Body of pancreas (tissue), 4 donors: ENCODE measurements at places on chromosomes 16 and 17.

DNA sequence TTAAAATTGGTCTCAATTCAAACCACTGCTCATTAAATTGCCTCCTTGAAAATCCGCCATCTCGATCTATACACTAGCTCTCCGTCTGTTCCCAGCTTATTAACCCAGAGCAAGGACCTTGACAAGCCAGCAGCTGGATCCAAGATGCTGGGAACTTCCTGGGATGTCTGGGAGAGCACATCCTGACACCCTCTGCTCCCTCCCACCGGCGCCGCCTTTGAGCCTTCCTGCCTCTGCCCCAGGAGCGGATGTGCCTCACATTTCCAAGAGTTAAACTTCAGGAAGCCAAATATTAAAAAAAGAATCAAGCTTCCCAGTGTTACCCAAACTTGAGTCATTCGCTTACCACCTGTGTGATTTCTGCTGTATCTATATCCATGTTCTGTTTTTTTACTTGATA, 107.9 kb downstream of the HAPSTR1 start:
- DNase-seq: no peak

GRCh38 chr16:57184887-57185445, 873 bp downstream of the PSME3IP1 start:
- no peak for DNase-seq

GRCh38 chr17:80191192-80191591, 21.4 kb downstream of the CARD14 start:
- no peak for DNase-seq

DNA sequence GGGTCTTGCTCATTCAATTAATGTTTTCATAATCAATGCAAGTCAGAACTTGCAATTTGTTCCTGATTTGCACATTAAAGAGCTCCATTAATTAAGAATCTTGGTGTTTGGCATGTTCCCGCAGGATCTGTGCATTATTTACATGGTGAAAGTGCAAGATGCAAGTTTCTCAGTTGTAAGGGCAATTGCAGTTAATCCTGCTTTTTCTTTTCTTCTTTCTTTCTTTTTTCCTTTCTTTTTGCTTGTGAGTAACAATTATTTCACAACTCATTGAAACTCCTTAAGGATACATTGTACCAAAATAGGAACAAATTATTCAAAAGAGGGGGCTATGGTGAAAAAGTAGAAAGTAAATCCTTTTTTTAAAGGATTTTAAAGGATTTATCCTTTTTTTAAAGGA, 24.2 kb downstream of the AATF start:
- DNase-seq: no peak

DNA sequence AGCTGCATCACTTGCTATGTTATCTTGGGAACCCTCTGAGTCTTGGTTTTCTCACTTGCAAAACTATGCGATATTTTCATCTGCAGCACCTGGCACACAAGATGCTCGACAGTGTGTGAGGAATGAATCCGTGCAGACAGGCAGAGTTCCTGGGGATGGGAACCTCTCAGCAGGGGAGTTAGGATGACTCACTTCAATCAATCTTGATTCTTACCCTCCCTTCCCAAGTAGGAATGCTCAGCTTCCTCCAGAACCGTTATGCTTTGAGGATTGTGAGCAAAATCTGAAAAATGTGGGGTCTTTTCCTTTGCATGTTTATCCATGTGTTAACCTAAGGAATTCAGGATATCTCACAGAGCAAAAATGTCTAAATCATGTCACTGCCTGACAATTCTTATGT, 68.9 kb upstream of the HNF1B start:
- DNase-seq: no peak

- no peak for DNase-seq
Measured at GRCh38 chr17:50618300-50618699, 16.4 kb upstream of the ABCC3 start.

- DNase-seq: no peak
Measured at GRCh38 chr17:76695059-76695831, 15.5 kb downstream of the MXRA7 start.
